Esophagus muscularis mucosa (tissue), 4 donors: ENCODE measurements at places on chromosomes 5 and 9. TPM values are rescaled to one million over a fixed set of nuclear protein-coding genes. Genes with fewer than 3 reads are reported as not detected.

HSPB3 gene
- 19.1 TPM for total RNA-seq

PCDHB4 gene
- 5.1 TPM for total RNA-seq

PCDHGA10 gene
- 2.3 TPM for total RNA-seq

SHISAL2B gene
- not detected for total RNA-seq

FGF1 gene
- total RNA-seq, result 2.9 TPM

SIGMAR1 gene
- total RNA-seq, result 73.4 TPM

PRLR gene
- 1.7 TPM for total RNA-seq

HSD17B3 gene
- total RNA-seq, result not detected

GBGT1 gene
- total RNA-seq, result 18.7 TPM

SPINK7 gene
- not detected for total RNA-seq

CTXN3 gene
- total RNA-seq, result not detected

ADRA1B gene
- total RNA-seq, result 3.2 TPM

SPARC gene
- 330 TPM for total RNA-seq

CDH10 gene
- total RNA-seq, result not detected

CYLC2 gene
- not detected for total RNA-seq

LCN1 gene
- not detected for total RNA-seq

KIF20A gene
- not detected for total RNA-seq

PCDHGA6 gene
- total RNA-seq, result 4.1 TPM

PCDHGA8 gene
- total RNA-seq, result 5.8 TPM

TRIM32 gene
- total RNA-seq, result 19.2 TPM

GAPT gene
- total RNA-seq, result 3.3 TPM

WNT8A gene
- not detected for total RNA-seq

KIF27 gene
- total RNA-seq, result 3.9 TPM

TRAF1 gene
- 4.0 TPM for total RNA-seq

SLC1A3 gene
- 26.5 TPM for total RNA-seq

PCDHA13 gene
- 2.1 TPM for total RNA-seq

IL5 gene
- not detected for total RNA-seq

SPAG8 gene
- 2.0 TPM for total RNA-seq

FABP6 gene
- total RNA-seq, result not detected

SPATA24 gene
- 2.9 TPM for total RNA-seq

PCDH1 gene
- 38.0 TPM for total RNA-seq

SLC25A48 gene
- 0.40 TPM for total RNA-seq

DIPK1B gene
- total RNA-seq, result 16.9 TPM

IL13 gene
- not detected for total RNA-seq

IL31RA gene
- total RNA-seq, result not detected

PCDHB5 gene
- 3.6 TPM for total RNA-seq

GRIN3A gene
- 0.58 TPM for total RNA-seq

TSSK1B gene
- total RNA-seq, result not detected

DOCK2 gene
- total RNA-seq, result 9.2 TPM

SIL1 gene
- total RNA-seq, result 39.2 TPM

ANKRD55 gene
- not detected for total RNA-seq

BARX1 gene
- not detected for total RNA-seq

OBP2B gene
- not detected for total RNA-seq

FOXD4L5 gene
- total RNA-seq, result not detected

IL33 gene
- 178 TPM for total RNA-seq

WDR38 gene
- total RNA-seq, result not detected

FCHO2 gene
- 23.6 TPM for total RNA-seq

IFNA2 gene
- not detected for total RNA-seq

SLC25A2 gene
- total RNA-seq, result 0.23 TPM

OR1Q1 gene
- total RNA-seq, result not detected

OSMR gene
- total RNA-seq, result 33.2 TPM
